Heart right ventricle (tissue), 16 donors: ENCODE measurements at places on chromosomes 7 and 10.

GRCh38 chr7:35839860-35840854, 39.3 kb downstream of the SEPTIN7 start:
- H3K27ac ChIP-seq: no peak overlapping the region
- H3K4me1 ChIP-seq: no peaks in the 10 kb centered on the region
- H3K36me3 ChIP-seq: peaks cover 4% of the 10 kb centered on the region
- no peak overlapping the region for H3K4me3 ChIP-seq

- H3K4me3 ChIP-seq: no peak overlapping the region
- no peaks in the 10 kb centered on the region for H3K4me1 ChIP-seq
- H3K27me3 ChIP-seq: no peaks in the 10 kb centered on the region
- H3K36me3 ChIP-seq: no peaks in the 10 kb centered on the region
- H3K27ac ChIP-seq: no peak overlapping the region
- DNase-seq: no peak
These were observed 840.3 kb downstream of the CNTNAP2 start for GRCh38 chr7:146956853-146957252.

GRCh38 chr7:125695626-125696025, 766.0 kb upstream of the POT1 start:
- no peaks in the 10 kb centered on the region for H3K27me3 ChIP-seq
- no peak overlapping the region for H3K4me3 ChIP-seq
- no peaks in the 10 kb centered on the region for H3K36me3 ChIP-seq
- H3K4me1 ChIP-seq: no peaks in the 10 kb centered on the region

DNA sequence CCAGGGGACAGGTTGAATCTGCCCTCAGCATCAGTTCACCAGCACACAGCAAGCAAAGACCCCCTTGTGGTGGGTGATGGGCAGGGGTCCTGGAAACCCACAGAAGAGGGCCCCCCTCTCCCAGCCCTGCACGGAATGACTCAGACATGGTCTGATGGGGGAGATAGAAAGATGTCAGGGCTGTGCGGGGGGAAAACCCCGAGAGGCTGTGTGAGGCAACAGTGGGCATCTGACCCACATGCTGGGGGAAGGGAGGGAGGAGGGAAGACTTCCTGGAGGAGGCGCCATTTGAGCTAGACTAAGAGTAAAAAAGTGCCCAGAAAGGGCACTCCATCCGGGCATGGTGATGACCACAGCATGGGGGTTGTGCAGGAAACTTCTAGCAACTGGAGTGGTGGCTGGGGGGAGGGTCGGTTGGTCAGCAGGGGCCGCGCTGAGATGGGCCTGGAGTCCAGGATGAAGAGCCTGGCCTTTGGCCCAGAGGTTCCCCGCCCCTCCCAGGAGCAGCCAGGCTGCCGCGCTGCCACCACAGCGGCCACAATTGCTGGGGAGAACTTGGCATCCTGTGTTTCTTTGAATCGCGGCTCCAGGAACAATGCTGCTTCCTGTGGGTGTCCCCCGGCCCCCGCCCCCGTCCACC, 2.5 kb downstream of the LFNG start:
- no peaks in the 10 kb centered on the region for H3K36me3 ChIP-seq
- peaks cover 19% of the 10 kb centered on the region for H3K27me3 ChIP-seq
- peak overlapping the region; percentile 64 for H3K4me3 ChIP-seq
- peak; percentile 56 for DNase-seq
- H3K27ac ChIP-seq: peak overlapping the region; percentile 91

GRCh38 chr10:120578890-120579289, 121.9 kb downstream of the PLPP4 start:
- DNase-seq: no peak
- no peaks in the 10 kb centered on the region for H3K36me3 ChIP-seq
- H3K4me3 ChIP-seq: no peak overlapping the region

DNA sequence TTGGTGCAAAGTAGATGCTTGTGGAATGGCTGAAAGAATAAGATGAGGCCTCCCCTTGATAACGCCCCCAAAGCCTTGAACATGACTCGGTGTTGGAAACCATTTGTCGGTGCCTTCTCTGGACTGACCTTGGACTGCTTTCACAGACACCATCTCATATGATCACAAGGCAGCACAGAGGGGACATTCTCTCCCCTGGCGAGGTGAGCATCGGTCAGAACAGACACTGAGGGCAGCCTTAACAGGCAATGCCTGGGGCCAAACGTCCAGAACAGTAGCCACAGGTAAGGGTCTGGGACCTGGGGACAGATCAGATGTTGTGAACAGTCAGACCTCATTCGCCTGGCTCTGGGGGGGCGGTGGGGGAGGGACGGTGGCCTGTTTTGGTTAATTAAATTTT, 2.8 kb upstream of the TRRAP start:
- peaks cover 17% of the 10 kb centered on the region for H3K27me3 ChIP-seq
- DNase-seq: no peak
- no peak overlapping the region for H3K4me3 ChIP-seq
- H3K4me1 ChIP-seq: peaks cover 22% of the 10 kb centered on the region
- H3K27ac ChIP-seq: no peak overlapping the region
- H3K36me3 ChIP-seq: no peaks in the 10 kb centered on the region

GRCh38 chr10:11284291-11285085, 266.8 kb downstream of the CELF2 start:
- no peaks in the 10 kb centered on the region for H3K27me3 ChIP-seq
- H3K27ac ChIP-seq: no peak overlapping the region
- no peaks in the 10 kb centered on the region for H3K4me1 ChIP-seq

DNA sequence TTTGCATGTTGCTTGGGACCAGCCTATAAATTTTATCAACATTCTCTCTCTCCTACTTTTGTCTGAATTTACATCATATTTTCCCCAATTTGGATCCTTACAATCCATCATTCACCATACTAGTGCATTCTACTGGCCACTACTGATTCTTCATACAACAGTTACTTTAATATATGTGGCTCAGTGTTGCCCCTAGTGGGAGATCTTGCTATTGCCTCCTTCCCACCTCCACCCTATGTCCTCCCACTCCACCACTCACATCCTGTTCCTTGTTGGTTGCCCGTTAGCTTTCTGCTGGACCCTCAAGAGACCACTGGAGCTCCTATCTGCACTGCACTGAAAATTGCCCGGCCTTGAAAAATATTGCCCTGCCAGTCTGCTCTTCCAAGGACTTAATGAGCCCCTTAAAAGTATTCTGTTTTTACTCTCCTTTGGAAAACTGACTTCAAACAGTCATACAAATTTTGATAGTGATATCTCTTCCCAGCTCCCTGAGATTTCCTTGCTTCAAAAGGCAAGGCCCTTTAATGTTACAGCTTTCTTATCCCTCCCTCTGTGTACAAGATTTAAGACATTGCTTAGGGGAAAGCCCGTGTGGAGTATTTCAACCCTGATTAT, 243.2 kb upstream of the TMEM229A start:
- no peak overlapping the region for H3K27ac ChIP-seq
- H3K27me3 ChIP-seq: no peaks in the 10 kb centered on the region
- H3K4me1 ChIP-seq: no peaks in the 10 kb centered on the region
- DNase-seq: no peak
- no peak overlapping the region for H3K4me3 ChIP-seq
- no peaks in the 10 kb centered on the region for H3K36me3 ChIP-seq

GRCh38 chr7:149787428-149788299, 14.3 kb upstream of the ZNF467 start:
- no peak overlapping the region for H3K27ac ChIP-seq
- no peak for DNase-seq
- H3K4me1 ChIP-seq: peaks cover 12% of the 10 kb centered on the region
- H3K4me3 ChIP-seq: no peak overlapping the region
- H3K36me3 ChIP-seq: no peaks in the 10 kb centered on the region

- peaks cover 49% of the 10 kb centered on the region for H3K4me1 ChIP-seq
- no peak for DNase-seq
- H3K27ac ChIP-seq: no peak overlapping the region
- no peaks in the 10 kb centered on the region for H3K27me3 ChIP-seq
- no peak overlapping the region for H3K4me3 ChIP-seq
These were observed 88.4 kb downstream of the DIP2C start for GRCh38 chr10:600876-601659.

DNA sequence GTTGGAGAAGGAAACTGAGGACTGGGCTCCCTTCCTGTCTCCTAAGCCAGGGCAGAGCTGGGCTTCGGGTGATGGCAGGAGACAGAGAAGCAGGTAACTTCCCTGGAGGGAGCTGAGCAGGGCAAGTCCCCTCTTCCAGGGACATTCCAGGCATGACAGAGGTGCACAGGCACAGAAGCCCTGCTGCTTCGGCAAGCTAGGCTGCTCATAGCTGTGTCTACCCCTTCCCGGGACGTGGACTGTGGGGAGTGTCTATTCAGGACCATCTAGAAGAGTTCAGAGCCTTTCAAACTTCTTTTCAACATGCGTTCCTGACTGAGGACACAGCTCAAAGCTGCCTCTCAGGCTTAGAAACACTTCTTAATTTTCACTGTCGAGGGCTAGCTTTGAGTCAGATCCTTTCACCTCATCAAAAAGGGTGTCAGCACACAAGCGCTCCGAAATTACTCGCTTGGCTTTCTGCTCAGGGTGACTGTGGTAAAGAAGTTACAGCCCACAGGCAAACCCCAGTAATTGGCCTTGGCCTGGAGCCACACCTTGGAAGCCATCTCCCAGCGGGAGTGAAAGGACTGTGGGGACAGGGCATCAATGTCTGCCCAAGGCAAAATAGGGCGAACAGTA, 63.7 kb upstream of the STEAP1B start:
- peak overlapping the region; percentile 45 for H3K4me3 ChIP-seq
- H3K4me1 ChIP-seq: peaks cover 68% of the 10 kb centered on the region
- H3K27ac ChIP-seq: peak overlapping the region; percentile 72
- no peak for DNase-seq
- no peaks in the 10 kb centered on the region for H3K27me3 ChIP-seq

DNA sequence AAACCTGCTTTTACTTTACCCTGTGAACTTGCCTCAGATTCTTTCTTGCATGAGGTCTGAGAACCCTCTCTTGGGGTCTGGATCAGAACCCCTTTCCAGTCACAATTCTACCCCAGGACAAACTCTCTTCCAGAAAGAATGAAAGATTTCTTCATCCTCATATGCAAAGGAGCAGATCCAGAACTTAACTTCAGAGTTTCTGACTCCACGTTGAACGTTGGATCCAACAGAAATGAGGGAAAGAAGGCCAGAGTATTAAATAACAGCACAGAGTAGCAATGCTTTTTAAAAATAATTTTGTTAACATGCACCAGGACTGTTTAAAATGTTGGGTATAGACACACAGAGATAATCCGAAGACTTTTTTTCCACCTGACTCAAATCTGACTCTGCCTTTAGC, 632.9 kb upstream of the AUTS2 start:
- H3K27me3 ChIP-seq: no peaks in the 10 kb centered on the region
- no peak for DNase-seq
- no peak overlapping the region for H3K27ac ChIP-seq

GRCh38 chr7:107167483-107168232, 1.1 kb upstream of the HBP1 start:
- H3K27me3 ChIP-seq: no peaks in the 10 kb centered on the region
- H3K27ac ChIP-seq: peak overlapping the region; percentile 92
- peak; percentile 35 for DNase-seq
- H3K4me1 ChIP-seq: peaks cover 24% of the 10 kb centered on the region
- peak overlapping the region; percentile 48 for H3K4me3 ChIP-seq
- H3K36me3 ChIP-seq: no peaks in the 10 kb centered on the region
